ENCODE measurements at places on chromosomes 5 and 9.

DNA sequence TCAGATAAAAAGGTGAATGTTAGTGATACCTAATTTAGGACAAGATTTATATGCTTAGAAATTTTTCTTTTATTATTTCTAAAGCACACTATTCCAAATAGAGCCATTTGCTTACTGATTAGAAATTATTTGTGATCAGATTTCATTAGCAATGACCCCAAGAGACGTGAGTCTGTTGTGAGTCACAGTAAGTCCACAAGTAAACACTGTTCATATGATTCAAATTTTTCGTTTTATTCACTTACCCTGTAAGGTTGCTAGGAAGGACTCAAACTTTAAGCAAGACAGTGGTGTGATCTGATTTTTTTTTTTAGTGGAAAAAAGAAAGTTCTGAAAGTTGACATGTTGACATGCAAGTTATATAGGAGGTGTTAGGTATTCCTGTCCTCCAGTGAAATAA, 1.2 kb downstream of the CARD6 start:
- no peak for DNase-seq

DNA sequence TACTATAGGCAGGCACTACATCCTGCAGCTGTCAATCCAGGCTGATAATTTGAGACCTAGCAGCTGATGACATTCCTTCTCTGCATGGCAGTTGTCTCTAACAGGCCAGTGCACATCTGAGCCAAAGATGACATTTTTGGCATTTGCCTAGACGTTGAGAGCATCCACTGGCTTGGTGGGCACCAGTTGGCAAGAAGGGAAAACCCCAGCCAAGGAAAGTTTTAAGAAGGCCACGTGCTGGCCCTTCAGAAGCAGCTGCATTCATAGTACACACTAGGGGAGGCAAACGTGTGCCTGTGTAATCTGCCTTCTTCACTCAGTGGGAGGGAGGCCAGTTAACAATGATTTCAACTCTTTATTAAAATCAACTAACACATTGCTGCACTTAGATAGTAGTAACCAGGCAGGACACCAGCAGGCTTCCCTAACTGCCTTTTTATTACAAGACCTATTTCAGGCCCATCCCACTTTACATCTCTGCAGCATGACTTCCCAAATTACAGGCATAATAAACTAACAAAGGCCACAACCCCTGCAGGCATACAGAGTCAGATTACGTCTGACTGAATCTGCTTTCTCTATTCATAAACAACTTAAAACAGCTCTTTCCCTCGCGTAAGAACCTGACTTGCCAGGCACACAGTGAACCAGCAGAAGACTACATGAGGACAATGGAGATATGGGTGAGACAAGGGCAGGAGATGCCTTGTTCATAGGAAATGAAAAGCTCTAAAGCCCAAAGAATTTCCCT, 576.3 kb downstream of the PDE4D start:
- DNase-seq: no peak

- DNase-seq: no peak
These were observed 39.0 kb upstream of the ZSWIM6 start for GRCh38 chr5:61293071-61293470.

DNA sequence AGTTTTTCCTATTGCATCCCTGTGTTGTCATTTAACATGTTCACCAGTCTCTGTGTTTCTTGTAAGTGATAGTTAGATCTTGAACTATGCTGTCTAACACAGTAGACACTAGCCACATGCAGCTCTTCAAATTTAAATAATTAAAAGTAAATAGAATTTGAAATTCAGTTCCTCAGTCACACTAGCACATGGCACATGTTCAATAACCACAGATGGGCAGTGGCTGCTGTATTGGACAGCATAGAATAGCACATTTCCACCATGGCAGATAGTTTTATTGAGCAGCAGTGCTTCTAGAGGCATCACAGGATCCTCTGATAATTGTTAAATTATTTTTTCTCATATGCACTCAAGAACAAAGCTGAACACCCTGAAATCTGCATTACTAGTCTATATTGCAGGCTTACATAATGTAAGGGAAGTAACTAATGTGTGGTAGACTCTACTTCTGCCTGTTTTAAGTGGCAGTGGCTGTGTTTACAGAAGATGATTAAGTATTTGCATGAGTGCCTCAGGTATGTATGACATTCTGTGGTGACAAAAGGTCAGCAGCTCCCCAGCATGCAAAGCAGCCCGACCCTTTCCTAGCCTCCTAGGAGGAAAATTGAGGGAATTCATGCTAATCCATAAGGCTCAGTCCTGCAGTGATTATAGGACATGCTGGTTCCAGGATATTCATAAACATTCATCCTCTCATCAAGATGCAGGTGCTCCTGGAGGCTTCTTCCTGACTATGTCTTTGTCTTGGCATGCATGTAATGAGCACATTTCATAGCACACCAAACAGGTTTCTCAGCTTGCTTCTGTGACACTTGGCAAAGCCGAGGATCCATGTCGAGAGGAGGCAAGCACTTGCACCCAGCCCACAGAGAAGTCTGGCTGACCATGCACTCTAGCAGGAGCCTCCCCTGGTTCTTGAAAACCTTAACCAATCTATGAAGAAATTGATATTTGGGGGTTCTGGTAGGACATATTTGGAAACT, 45.5 kb downstream of the SH3RF2 start:
- no peak for DNase-seq

GRCh38 chr5:135190416-135191083, 156.5 kb upstream of the PITX1 start:
- no peak for DNase-seq

DNA sequence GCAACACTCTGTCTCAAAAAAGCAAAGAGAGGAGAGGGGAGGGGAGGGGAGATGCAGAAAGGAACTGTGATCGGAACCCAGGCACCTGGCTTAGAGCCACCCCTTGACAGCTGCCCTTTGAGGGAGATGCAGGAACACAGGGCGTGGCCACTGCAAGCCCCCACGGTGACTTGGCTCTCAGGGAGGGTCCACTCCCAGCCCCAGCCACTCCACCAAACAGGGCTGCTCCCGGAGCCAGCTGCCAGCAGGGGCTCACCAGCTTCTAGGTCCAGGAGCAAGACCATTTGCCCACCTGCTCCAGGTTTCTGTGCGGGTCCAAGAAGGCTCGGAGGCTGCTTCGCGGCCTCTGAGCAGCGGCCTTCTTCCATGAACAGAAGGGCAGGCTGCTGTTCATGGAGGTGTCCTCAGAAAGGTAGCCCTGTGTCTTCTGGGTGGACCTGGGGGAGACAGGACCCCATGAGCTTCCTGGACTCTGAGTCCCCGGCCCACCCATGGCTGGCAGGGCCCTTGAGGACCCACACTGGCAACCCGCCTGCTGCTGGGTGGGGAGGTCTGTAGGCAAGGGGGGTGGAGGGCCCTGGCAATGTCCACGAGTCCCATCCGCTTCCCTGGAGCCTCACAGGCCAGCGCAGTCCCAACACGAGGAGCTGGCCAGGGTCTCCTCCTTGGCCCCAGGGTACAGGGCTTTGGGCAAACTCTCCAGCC, 7.9 kb downstream of the C9orf50 start:
- DNase-seq: no peak

GRCh38 chr5:142012186-142012785, 541 bp downstream of the GNPDA1 start:
- peak; percentile 60 for DNase-seq

- DNase-seq: no peak
These were observed 91.0 kb downstream of the ARSB start for GRCh38 chr5:78893940-78894677.

- DNase-seq: no peak
These were observed 166.4 kb downstream of the TLE1 start for GRCh38 chr9:81522716-81523551.

- DNase-seq: no peak
These were observed 16.0 kb downstream of the S1PR3 start for GRCh38 chr9:89006996-89007967.
